Cerebellar nuclear complex (tissue), 1 donor: ENCODE measurements at places on chromosomes 13 and 19.

DNA sequence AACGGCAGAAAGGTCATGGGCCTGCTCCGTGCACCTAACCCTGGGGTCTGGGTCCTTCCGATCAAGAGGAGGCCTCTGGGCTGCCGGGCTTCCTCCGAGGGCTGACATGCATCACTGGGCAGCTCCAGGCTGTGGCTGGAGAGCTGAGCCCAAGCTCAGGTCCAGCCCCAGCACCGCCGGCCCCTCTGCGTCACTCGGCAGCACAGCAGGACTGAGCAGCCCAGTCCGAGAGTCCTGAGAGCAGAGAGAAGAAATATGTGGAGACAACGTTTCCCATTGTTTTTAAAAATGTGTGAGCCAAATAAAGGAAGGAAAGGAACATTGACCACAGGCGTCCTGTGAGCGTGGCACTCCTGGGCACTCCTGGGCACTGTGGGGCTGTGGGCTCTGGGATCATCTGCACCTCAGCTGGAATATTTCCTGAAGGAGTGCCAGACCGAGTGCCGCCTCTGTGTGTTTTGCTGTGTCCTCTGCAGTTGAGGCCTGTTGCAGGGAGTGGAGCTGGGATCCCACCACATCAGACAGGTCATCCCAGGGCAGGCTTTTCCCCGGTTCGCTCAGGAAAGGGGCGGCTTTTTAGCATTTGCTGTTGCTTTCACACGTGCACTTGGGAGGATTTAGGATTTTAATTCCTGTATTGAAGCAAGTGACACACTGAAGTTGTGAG is 37.8 kb upstream of the TFDP1 start:
- DNase-seq, result no peak

- no peak for DNase-seq
Measured at GRCh38 chr19:33235996-33236350, 10.3 kb upstream of the SLC7A10 start.

DNA sequence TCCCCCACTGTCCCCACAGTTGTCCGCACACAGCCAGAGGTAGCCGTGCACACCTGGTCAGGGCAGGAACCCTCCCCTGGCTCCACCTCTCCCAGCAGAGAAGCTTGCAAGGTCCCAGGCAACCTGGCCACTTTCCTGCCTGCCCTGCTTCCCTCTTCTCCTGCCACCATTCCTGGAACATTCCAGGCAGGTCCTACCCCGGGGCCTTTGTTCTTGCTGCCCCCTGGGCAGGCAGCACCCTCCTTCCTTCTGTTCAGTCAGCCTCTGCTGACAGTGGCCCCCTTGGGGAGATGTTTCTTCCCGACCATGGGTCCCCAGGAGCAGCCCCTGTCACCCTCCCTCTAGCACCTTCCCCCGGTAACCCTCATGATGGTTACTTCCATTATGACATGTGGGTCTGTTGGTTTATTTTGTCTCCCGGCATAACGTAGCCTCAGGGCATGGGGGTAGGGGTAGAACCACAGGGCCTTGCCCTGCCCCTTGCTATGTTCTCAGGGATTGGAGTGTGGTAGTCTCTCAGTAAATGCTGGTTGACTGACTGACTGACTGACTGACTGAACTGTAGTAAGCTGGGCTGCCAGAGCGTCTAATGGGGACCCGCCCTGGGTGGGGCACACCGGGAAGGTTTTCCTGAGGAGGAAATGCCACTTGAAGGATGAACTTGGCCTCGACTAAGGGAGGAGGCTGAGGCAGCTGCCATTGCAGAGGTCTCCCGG is 10.8 kb downstream of the PAK4 start:
- no peak for DNase-seq

DNA sequence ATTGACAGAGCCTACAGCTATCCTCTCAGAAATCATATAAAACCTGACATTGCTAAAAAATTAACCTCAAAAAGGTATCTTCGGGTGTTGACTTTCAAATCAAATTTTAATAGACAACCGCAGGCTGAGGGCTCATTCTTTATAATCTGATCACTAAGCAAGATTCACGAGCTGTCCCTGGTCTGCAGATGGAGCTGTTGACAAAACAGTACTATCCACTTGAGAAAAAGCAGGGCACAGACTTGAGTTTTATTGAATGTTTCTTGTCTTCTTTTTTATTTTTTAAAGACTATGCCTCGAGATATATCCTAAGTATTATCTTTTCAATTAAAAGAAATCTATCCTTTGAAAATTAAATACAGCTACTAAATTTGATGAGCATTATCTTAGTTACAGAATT is 540.5 kb downstream of the PCDH9 start:
- no peak for DNase-seq

- no peak for DNase-seq
Measured at GRCh38 chr19:4232614-4233281, 3.4 kb downstream of the EBI3 start.

DNA sequence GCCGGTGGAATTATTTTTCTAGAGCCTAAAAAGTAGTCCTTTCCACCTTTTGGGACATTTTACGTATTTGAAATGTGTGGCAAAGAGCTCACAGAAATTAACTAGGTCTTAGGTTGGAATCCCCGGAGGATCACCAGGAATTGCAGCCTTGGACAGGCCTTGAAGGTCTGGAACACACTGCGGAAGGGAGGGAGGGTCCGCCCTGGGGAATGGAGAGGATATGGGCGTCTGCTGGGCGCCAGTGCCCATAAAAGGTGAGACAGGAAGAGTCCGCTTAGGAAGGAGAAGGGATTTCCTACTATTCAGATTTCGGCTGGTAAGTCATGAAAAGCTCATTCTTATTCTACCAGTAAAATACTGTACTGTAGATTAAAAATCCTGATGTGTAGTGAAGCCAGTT is 111.9 kb downstream of the COL4A2 start:
- DNase-seq, result no peak

DNA sequence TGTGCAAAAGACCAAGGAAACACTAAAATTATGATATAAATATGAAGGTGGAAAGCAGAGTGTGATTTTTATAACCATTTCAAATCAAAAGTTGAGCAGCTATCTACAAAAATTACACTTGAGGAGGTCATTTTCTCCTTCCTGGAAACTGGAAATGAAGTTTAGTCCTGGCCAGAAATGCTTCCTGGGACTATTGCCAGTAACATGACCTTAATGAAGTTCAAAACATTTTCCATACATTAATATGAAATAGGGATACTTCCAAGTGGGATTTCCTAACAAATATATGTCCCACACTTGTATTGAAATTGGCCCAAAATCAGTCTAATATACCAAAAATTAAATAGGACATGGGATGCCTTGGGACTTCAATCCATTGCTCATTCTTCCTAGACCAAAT is 1556.8 kb upstream of the MIR17HG start:
- DNase-seq, result no peak

GRCh38 chr13:30097701-30098100 is 209.7 kb downstream of the KATNAL1 start:
- DNase-seq, result no peak

DNA sequence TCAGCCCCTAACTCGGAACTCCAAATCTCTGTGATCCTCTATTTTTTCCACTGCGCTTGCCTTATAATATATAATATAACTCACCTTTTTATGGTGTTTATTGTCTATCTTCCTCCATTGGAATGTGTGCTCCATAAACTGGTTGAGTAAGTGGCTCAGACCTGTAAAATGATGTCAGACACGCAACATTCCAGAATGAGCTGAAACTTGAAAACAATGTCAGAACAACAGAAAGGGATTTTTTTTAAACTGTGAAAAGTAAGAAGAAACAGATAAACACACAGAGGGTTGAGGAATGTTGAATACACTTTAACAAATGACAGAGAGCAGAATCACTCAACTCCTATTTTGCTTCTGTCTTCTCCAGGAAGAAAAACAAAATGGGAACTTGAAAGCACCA is 19.1 kb upstream of the FAM216B start:
- no peak for DNase-seq

- DNase-seq, result no peak
Measured at GRCh38 chr13:43100667-43101066, 77.3 kb downstream of the DNAJC15 start.

DNA sequence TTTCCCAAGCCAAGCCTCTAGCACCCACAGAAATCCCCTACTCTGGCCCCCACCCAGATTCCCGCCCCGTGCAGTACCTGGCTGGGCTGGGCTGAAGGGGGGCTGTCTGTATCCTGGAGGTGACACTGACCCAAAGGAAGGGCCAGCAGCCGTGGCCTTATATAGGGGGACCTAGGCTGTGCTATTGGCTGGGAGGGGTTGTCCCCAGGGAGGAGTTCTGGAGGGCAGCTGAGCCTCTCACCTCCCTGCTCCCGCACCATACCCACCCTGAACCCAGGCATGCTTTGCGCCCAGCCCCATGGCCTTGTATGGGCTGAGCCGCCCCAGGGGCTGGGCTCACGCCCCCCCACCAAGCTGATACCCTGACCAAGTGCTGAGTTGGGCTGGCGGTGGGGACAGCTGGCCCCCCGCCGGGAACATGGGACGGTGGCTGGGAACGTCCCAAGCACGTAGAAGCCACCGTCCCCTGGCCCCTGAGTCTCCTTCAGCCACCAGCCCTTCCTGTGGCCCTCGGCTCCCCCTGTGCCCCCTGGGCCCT is at the start of gene CKM:
TSS of gene CKM (minus strand) at position 132 of the 538 bp plus-strand sequence. CDS start 3,162 bp downstream, outside the sequence.
- DNase-seq, result no peak

DNA sequence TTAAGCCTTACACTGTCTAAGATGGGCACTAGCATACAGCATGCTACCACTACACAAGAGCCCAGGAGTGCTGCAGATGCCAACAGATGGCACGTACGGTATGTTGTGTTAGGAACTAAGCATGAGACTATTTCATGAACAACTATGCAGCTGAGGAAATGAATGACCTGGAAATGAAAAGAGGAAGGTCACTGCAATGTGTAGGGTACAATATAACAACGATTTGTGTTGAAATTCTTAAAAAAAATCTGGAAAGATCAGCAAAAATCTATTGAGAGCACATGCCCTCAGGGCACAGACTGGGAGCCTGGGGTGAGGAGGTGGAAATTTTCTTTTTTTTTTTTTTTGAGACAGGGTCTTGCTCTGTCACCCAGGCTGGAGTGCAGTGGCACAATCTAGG is 14.4 kb downstream of the HAUS8 start:
- no peak for DNase-seq

DNA sequence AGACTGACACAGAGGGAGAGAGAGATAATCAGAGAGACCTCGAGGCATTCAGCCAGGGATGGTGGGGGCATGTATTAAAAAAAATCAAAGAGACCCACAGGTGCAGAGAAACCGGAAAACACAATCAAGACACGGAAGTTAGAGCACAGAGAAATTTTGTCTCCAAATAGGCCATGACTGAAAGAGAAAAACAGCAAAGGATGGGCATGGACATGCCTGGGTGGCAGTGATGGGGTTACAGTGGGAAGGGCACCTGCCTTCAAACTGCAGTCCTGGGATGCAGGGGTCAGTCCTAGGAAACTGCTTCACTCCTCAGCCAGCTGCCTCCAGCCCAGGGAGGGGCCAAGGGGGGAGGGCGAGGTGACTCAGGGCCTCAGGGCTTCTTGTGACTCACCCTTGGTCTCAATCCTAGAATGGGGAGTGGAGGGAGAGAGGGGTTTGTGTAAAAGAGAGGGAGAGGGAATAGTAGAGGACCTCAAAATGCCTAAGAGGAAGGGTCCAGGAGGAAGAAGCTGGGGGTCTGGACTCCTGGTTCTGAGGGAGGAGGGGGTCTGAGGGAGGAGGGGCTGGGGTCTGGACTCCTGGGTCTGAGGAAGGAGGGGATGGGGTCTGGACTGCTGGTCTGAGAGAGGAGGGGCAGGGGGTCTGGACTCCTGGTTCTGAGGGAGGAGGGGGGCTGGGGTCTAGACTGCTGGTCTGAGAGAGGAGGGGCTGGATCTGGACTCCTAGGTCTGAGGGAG is 3.6 kb upstream of the KCNN4 start:
- no peak for DNase-seq

- no peak for DNase-seq
Measured at GRCh38 chr13:51286135-51287002, 53.1 kb upstream of the SERPINE3 start.

DNA sequence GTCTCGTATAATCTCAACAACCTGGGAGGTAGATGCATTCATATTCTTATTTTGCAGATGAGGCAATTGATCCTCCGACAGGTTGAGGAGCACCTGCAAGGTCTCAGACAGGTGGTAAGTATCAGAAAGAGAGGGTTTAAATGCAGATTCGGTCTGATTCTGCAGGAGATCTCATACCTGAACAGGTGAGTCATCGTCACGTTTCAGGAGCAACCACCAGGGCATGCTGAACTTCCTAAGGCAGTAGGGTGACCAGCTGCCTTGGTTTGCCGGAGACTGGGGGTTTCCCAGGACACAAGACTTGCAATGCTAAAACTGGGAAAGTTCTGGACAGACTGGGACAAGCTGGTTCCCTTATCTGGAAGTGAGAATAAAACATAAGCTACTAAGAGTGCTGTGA is 68.8 kb upstream of the TSHZ3 start:
- DNase-seq, result no peak

DNA sequence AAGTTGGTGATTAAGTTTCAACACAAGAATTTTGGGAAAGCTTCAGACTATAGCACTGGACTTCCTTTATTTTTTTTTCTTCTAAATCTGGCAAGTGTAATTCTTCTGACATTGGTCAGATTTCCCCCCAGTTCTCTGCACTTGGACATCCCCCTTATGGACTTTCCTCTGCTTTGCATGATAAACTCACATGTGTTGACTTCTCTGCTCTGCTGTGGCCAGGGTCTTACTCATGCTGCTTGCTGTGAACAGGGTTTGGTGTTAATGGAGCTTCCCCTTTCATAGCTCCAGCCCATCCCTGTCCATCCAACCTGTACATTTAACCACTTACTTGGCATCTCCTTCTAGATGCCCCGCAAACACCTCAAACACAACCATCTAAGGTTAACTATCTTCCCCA is 70.5 kb upstream of the SPATA13 start:
- no peak for DNase-seq

- no peak for DNase-seq
Measured at GRCh38 chr19:41811981-41812380, 15.6 kb downstream of the CEACAM3 start.

- no peak for DNase-seq
Measured at GRCh38 chr13:74070513-74070912, 63.7 kb downstream of the KLF12 start.

- DNase-seq, result no peak
Measured at GRCh38 chr19:35421362-35421761, 26.7 kb upstream of the FFAR2 start.

GRCh38 chr19:3765121-3765520 is 2.6 kb downstream of the MRPL54 start:
- DNase-seq, result no peak

- DNase-seq, result no peak
Measured at GRCh38 chr19:41367848-41368301, 3.9 kb upstream of the B9D2 start.

DNA sequence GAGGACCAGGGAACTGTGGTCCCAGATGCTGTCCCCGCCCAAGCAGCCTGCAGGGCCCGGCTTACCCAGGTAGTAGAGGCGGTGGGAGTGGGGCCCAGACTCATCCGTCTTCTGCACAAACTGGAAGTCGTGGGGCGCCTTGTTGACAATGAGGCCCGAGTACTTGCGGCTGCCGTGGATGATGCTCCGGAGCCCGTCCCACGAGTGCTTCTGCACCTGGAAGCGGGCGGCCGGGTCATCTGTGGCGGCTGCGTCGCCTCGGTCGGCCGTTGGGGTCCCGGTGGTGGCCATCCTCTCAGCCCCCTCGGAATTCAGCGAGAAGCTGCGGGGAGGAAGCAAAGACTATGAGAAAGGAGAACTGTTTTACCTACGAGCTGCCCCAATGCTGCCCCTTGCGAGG is 9.6 kb downstream of the DPP9 start:
- no peak for DNase-seq
